ENCODE measurements at places on chromosomes 4 and X.
A peak's percentile ranks its signal among the peaks of the same experiment; 100 is the strongest.

- DNase-seq = no peak
Measured at GRCh38 chrX:42530027-42530426, 247.9 kb downstream of the PPP1R2C start.

- no peak for DNase-seq
Measured at GRCh38 chr4:61182915-61183314, 17.2 kb upstream of the ADGRL3 start.

GRCh38 chr4:126271292-126271691 is 956.5 kb downstream of the FAT4 start:
- no peak for DNase-seq

DNA sequence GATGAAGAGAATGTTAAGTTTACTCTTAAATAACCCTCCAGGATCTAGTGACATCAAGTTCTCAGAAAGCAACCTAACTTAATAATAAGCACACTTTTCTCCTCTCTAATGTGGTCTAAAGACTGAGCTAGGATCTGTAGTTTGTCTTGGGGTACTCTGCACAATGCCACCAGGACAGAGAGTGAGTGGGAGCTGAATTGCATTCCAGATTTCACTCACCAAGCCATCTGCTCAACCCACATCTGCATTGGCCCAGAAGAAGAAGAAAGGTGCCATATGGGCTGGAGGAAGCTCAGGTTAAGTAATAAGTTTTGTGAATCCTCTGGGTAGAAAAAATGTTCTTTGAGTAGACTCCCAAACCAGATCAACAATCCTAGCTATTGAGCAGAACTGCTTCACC is 384.6 kb downstream of the PPP3CA start:
- no peak for DNase-seq

- DNase-seq = no peak
Measured at GRCh38 chrX:154800478-154801210, 4.6 kb downstream of the MPP1 start.

- no peak for DNase-seq
Measured at GRCh38 chr4:99059550-99059949, 29.0 kb downstream of the ADH5 start.

- DNase-seq = no peak
Measured at GRCh38 chrX:24260842-24261550, 52.9 kb downstream of the SUPT20HL2 start.

DNA sequence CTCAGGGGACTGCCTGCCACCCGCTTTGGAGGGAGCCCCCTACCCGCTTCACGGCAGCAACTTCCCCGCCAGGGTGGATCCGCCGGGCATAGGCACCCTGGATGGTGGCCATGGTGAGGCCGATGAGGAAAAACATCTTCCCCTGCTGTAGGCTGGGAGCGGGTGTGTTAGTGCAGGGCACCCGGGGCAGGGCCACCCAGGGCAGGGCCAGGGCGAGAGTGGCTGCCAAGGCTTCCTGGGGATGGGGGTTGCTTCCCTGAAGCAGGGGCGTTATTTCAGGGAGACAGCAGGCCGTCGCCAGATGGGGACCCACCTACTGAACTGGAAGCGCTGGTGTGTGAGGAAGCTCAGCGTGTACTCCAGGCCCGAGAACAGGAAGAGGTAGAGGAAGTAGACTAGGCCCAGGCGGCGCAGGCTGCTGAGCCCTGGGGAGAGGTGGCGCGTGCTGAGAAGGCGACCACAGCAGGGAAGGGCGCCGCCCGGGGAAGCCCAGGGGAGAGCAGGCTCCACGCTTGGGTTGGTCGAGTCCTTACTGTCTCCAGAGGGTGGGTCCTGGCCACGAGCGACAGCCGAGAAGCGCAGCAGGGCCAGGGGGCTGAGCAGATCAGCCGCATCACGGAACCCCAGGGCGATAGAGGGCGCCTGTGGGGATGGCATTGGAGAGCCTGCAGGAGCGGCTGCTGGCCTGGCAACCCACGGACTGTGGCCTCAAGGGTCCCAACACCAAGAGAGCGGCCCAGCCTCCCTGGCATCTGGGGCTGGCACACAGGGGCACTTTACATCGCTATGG is 31.5 kb downstream of the NOP14 start:
- peak; percentile 51 for DNase-seq

DNA sequence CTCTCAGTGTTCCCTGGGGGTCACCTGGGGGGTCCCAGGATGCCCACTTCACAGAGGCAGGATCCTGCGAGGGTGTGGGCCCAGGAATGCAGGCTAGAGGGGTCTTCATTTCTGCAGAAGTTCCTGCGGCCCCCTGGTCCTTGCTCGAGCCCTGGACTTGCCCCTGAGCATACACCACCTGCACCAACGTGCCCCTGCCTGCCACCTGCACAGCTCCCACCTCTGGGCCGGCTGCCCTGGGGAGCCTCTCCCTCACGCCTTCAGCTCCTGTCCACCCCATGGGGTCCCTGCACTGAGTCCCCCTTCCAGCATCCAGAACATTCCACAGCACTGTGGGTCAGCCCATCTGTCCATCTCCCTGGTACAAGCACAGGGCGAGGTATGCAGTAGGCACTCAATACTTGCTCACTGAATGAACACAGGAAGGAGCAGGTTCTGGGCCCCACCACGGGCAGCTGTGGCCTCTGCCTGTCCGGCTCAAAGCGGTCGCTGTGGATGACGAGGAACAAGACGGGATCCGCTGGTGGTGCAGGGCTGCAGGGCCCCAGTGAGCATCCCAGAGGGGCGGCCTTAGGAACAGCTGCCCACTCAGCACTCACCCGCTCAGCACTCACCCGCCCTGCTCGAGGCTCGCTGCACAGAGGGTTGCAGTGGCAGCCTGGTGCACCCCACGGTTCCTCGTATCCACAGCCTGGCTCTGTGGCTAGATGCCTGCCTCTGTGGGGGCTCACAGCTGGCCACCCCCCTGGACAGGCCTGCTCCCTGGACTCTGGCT is 70.5 kb upstream of the MXD4 start:
- no peak for DNase-seq

- DNase-seq = peak; percentile 19
Measured at GRCh38 chr4:87353592-87353991, 30.9 kb upstream of the HSD17B13 start.

DNA sequence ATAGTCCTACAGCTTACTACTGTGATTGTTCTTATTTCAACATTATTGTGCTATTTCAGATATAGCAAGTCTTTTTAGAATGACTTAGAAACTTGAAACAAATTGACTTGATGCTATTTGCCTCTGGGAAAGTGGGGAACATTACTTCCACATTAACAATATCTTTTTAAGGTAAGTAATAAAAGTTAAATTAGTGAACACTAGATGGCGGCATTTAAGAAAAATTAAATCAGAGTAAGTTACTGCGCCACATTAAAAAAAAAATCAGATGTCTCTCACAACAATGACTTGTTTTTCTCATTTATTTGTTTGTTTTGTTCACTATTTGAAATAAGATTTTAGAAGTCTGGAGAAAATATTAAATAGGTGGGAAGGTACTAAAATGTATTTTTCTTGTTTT is 1026.9 kb upstream of the SLIT2 start:
- DNase-seq = no peak

GRCh38 chr4:146787731-146788130 is 149.0 kb downstream of the POU4F2 start:
- no peak for DNase-seq

GRCh38 chr4:53012738-53013137 is 150.6 kb downstream of the RASL11B start:
- DNase-seq = no peak

- no peak for DNase-seq
Measured at GRCh38 chr4:14115106-14115505, 487.6 kb upstream of the BOD1L1 start.

DNA sequence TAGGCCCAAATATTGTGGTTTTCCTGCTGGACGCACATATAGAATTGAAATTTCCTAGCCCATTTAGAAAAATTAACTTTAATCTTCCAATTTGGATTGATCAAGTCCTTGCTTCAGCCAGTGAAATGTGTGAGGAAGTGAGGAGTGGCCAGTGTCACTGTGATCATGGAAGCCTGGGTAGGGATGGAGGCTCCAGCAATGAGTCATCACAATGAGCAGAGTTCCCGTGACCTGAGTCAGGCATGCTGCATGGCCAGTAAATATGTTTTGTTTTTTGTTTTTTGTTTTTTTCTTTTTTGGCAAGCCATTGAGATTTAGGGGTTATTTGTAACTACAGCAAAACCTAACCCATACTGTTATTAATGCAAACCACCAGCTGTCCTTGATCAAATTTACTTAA is 52.1 kb downstream of the IDS start:
- DNase-seq = no peak

- no peak for DNase-seq
Measured at GRCh38 chr4:3681191-3681590, 85.0 kb upstream of the ADRA2C start.

DNA sequence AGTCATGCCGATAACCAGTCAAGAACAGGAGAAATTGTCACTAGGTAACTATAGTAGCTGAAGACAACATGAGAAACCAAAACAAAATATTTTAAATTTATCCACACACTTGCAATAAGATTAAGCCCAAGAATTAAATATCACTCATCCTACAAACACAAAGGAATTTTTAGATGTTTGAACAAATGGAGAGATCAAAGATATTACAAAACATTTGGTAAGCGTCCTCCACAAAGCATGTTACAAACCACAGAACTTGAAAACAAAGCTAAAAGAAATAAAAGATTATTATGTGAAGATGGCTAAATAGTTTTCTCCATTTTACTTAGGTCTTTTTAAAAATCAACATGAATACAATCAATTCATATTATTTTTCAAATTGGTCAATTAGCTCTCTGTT is 631.9 kb upstream of the INTU start:
- no peak for DNase-seq

DNA sequence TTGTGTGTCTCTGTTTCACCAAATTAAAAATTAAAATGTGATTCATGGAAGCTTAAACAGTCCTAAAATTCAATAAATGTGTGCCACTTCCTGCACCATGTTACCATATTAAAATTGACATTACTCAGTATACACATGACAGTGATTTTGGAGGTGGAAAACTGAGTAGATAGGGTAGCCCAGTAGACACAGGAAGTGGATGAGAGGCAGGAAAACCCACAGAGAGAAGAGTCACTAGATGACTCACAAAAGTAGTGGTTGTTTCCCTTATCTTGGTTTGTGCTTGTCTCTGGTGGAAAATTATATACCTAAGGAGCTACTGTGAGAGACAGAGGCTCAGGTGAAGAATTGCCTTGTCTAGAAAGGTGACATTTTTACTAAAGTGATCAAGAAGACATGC is 375.8 kb upstream of the CXorf51B start:
- DNase-seq = no peak

All from stimulated activated CD4-positive, alpha-beta T cell treated with anti-CD3 and anti-CD28 coated beads, Interleukin-2, amount 100 ng/mL, for 24 hours (primary cell).